ENCODE measurements at places on chromosomes 13 and 19.

GRCh38 chr19:39645800-39646411 lies 9.8 kb upstream of the LGALS16 start:
- no peak for DNase-seq

DNA sequence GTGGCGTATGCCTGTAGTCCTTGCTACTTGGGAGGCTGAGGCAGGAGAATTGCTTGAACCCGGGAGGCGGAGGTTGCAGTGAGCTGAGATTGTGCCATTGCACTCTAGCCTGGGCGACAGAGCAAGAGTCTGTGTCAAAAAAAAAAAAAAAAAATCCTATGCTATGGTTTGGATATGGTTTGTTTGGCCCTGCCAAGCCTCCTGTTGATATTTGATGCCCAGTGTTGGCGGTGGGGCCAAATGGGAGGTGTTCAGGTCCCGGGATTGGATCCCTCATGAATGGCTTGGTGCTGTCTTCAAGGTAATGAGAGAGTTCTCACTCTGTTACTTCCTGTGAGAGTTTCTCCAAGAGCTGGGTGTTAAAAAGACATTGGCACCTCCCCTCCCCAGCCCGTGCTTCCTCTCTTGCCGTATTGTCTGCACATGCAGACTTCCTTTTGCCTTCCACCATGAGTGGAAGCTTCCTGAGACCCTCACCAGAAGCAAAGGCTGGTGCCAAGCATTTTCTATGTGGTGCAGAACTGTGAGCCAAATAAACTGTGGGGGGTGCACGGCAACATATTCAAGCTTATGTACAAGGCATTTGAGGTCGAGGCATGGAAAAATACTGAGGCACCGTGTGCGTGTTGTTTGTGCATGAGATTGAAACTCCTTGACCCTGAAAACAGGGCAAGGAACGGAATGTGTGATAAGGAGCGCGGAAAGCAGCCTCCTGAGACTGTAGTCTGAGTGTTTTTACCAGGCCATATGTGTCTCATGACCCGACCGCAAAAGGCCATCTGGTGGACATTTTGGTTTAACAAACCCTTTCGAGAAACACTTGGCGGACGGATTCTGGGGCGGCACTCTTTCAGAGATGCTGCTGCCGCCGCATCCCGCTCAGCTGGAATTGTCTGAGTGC lies 7.3 kb downstream of the SIGLEC9 start:
- no peak for DNase-seq

DNA sequence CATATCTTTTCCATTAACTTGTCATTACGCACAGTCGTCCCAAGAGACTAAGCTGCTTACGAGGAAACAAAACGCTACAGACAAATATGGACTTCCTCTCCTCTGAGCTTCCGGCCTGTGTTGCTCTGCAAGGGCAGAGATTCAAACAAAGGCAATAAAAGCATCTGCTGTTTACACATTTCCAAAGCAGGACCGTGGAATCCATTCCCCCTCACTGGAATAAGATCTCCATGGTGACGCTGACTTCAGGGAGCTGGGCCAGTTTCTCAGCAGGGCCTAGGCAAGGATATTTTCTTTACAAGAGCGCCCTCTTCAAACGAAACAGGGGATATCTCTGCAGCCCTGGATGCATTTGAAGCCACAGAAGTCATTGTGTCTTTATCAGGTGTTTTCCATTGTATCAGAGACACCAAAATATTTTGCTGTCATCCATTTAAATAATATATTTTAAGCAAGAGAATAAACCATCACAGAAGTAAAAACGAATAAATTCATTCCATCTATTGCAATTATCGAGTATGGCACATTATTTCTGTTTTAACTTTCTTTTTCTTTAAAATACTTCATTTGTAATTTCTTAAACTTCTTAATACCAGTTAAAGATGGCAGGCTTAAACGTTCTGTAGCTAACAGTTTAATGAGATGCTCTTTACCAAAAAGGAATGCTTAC lies 177.5 kb downstream of the DCLK1 start:
- DNase-seq, result no peak

- no peak for DNase-seq
Measured at GRCh38 chr13:106815545-106815944, 247.6 kb upstream of the ARGLU1 start.

- DNase-seq, result no peak
Measured at GRCh38 chr13:39391761-39392160, 211.2 kb downstream of the LHFPL6 start.

DNA sequence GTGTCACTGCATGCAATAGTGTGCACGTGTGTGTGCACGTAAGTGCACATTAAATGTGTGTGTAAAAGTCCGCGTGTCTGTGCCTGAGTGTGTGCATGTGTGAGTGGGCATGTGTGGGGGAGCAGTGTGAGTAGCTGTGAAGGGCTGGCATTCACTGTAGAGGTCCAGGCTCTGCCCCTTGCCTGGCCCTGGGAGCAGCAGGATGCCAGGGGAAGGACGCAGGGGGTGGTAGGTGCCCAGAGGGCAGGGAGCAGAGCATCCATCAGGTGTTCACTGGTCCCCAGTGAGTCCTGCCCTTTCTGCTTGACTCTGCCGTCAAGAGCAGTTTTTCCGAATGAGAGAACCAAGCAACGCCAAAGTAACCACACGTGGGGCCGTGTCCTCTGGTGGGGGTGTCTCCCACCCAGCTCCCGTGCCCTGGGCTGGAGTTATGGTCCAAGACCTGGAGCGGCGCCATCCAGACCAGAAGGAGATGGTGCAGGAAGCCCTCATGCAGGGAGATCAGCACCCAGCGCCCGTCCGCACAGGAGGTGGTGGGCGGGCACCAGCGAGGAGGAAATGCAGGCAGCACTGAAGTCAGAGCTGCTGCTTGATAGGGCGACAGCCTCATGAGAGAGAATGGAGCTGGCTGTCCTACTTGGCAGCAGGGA lies 68.5 kb downstream of the TEX29 start:
- no peak for DNase-seq

DNA sequence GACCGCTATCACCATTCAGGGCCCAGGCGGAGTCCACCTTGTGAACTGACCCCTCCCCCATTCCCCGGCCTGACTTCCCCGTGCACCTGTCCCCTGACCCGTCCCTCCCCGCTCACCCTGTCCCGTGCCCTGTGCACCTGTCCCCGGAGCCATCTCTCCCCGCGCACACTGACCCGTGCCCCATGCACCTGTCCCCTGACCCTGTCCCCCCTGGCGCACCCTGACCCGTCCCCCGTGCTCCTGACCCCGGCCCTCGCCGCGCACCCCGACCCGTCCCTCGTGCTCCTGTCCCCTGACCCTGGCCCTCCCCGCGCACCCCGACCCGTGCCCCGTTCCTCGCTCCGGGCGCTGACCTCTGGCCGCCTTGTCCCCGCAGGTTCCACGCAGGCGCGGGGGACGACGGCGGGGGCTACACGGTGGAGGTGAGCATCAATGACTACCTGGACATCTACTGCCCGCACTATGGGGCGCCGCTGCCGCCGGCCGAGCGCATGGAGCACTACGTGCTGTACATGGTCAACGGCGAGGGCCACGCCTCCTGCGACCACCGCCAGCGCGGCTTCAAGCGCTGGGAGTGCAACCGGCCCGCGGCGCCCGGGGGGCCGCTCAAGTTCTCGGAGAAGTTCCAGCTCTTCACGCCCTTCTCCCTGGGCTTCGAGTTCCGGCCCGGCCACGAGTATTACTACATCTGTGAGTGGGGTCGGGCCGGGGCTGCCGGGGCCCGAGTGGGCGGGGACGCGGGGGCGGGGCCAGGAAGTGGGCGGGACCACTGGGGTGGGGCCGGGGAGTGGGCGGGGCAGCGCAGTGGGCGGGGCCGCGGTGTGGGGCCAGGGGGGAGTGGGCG lies 9.7 kb downstream of the EFNA2 start:
- no peak for DNase-seq

DNA sequence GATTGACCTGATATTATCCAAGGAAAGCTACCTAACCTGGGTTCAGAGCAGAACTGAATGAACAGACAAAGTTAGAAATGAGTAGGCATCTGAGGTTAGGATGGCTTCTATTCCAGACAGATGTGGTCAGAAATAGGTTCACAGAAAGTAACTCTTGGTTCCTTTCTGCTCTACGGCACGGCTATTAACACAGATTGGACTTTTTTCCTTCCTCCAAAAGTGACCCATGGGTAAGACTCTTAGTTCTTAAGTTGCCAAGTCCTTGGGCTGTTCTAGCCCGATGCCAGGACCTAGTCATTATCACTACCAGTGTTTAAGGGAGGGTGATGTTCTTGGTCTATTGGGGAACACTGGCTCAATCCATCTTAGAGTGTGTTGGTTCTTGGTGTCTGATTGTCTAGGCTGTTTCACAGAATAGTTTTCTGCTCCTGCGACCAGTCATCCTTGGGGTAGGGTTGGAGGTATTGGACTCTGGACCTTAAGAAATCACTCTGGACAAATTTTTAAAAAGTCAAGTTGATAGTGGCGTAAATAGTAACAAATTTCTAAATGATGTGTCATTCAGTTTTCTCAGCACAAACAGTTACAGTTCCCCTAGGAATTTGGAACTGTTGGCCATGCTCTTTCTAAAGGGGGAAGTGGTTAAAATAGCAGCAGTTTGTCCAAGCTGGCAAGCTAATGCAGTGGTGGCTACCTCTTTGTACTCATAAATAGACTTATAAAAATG lies 60.1 kb upstream of the MYCBP2 start:
- DNase-seq, result no peak

DNA sequence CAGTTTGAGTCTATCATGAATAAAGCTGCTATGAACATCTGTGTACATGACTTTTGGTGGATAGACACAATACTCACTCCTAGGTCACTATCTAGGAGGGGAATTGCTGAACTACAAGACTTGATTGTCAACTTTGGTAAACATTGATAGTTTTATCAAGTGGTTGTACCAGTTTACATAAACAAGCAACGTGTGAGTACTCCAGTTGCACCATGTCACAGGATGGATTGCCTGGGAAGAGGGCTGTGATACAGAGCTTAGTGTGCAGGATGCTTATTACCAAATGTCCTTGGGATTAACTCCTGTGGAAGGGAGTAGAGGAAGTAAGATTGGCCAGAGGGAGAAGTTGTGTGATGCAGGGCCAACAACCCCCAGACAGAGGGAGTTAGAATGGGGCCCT lies 37.7 kb downstream of the RAP2A start:
- DNase-seq, result no peak

DNA sequence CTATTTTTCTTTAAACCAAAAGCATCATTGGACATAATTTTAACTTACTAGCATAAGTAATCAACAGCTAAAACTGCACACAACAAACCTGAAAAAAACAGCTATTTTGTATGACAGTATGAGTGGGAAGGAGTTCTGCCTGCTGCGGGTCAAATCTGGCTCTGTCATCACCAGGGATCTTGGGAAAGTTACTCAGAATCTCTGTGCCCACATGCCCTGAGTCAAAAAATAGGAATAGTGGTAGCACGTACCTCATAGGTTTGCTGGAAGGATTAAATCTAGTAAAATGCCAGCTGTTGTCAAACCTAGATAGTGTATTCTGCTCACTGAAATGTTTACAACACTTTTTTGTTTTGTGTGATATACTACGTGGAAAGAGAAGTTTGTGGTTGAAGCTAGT lies 1.1 kb downstream of the CLN5 start:
- DNase-seq, result no peak

DNA sequence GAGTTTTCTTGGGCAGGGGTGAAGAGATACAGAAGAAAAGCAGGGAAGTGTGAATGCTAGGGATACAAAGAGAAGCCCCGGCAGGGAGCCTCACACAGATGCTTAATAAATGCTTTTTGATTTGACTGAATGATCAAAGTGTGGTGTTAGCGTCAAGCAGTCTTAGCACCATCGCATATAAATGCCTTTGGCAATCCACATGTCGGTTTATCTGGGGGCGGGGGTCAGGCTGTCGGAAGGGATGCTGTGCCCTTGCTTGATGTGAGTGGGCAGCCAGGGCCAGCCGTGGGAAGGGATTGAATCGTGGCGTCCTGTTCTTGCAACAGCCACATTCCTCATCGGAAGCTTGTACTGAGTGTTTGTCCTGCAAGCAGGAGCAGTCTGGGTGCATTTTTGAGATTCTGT lies 173.1 kb downstream of the LACC1 start:
- no peak for DNase-seq

DNA sequence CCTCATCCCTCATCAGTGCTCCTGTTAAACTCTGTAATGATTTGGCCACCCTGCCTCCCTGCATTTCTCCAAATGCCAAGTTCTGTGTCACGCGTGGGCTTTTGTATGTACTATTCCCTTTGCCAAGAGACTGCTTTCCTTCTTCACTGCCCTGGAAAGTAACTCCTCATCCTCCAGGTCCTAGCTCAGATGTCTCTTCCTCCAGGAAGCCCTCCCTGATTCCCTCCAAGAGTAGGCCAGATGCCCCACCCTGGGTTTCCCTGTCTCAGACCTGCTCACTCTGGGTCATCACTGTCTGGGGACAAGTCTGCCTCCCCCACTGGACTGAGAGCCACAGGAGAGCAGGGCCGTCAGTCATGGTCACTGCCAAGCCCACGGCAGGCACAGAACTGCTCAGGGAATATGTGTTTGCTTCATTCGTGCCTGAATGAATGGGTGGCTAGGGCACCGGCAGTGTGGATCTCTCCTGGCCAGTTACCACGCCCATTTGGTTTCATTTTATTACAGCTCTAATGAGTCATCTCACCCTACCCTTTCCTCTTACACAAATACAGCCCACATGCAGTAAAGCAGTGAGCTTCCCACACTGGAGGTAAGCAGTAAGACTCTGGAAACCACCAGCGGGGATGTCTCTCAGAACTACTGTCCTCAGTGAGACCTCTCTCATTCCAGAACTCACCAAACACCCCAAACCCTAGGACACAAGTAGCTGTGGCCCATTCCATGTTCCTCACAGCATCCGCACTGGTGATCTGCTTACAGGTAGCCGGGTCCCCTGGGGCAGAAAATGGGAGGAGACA lies 12.1 kb upstream of the GPR4 start:
- no peak for DNase-seq

GRCh38 chr13:97339019-97339987 lies 94.7 kb upstream of the RAP2A start:
- no peak for DNase-seq
